Caudate nucleus (tissue), 63 donors: ENCODE measurements at places on chromosomes 7 and 10.

DNA sequence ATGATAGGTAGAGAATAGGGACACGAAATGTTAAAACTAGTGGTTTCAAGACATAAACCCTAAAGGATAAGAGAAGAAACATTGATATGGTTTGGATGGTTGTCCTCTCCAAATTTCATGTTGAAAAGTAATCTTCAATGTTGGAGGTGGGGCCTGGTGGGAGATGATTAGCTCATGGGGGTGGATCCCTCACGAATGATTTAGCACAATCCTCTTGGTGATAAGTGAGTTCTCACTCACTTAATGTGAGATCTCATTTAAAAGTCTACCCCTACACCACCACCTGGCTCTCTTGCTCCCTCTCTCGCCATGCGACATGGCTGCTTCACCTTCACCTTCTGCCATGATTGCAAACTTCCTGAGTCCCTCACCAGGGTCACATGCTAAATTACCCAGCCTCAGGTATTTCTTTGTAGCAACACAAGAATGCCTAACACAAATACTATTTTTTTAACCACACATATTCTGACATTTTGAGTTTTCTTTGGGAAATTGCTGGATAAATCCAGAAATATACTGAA lies 242.4 kb upstream of the PHF14 start:
- DNase-seq = no peak

DNA sequence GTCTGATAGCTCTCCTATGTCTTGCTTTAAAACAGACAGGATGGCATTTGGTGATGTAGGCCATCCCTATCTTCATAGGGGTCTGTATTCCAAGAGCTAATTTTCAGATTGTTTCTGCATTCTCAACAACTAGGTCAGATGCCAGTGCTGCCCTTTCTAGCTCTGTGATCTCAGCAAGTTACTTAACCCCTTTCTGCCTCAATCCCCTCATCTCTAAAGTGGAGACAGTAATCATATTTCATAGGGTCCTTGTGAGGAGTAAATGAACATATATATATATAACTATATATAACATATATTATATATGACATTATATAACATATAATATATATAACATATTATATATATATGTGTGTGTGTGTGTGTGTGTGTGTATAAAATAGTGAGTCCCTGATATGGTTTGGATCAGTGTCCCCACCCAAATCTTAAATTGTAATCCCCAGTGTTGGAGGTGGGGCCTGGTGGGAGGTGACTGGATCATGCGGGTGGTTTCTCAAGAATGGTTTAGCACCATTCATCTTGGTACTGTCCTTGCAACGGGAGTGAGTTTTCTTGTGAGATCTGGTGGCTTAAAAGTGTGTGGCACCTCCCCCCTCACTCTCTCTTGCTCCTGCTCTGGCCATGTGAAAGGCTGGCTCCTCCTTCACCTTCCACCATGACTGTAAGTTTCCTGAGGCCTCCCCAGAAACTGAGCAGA lies 45.2 kb downstream of the HIPK2 start:
- DNase-seq = no peak

- DNase-seq = no peak
Observed at GRCh38 chr7:39696631-39697030, 73.3 kb downstream of the RALA start.

GRCh38 chr7:28078036-28078901 lies 102.3 kb downstream of the JAZF1 start:
- no peak for DNase-seq

DNA sequence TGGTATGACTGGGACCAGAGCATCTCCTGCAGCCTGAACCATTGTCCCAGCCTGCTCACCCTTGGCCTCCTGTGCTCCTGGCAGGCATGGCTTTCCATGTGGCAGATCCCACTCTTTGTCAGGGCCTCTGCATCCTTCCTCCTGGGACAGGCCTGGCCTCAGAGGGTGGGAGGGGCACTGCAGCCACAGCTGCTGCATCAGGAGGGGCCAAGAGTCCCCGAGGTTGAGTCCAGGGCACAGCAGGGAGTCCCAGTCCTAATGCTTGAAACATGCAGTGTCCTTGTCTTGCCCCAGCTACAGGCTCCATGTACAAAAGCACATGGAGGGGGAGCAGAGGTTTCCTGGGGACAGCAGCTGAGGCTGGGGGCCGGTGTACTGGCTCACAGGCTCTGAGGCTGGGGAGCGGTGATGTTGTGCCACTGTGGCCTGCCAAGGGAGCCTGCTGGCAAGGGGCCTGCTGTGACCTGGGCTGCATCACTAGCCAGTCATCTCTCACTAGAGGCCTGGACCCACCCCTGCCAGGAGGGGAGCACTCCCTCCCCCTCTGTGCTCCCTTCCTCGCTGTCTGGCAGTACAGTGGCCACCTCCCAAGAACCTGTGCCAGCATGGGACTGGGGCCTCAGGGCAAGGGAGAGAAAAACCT lies 144.8 kb downstream of the ZNF248 start:
- DNase-seq = no peak
